ENCODE measurements at places on chromosomes 5 and 9.

GRCh38 chr5:72234265-72234700 lies 85.8 kb downstream of the MRPS27 start:
- H3K27me3 ChIP-seq: no peaks in the 10 kb centered on the region
- no peaks in the 10 kb centered on the region for H3K36me3 ChIP-seq
- no peak overlapping the region for H3K4me3 ChIP-seq
- H3K4me1 ChIP-seq: peaks cover 11% of the 10 kb centered on the region
- H3K27ac ChIP-seq: no peak overlapping the region

DNA sequence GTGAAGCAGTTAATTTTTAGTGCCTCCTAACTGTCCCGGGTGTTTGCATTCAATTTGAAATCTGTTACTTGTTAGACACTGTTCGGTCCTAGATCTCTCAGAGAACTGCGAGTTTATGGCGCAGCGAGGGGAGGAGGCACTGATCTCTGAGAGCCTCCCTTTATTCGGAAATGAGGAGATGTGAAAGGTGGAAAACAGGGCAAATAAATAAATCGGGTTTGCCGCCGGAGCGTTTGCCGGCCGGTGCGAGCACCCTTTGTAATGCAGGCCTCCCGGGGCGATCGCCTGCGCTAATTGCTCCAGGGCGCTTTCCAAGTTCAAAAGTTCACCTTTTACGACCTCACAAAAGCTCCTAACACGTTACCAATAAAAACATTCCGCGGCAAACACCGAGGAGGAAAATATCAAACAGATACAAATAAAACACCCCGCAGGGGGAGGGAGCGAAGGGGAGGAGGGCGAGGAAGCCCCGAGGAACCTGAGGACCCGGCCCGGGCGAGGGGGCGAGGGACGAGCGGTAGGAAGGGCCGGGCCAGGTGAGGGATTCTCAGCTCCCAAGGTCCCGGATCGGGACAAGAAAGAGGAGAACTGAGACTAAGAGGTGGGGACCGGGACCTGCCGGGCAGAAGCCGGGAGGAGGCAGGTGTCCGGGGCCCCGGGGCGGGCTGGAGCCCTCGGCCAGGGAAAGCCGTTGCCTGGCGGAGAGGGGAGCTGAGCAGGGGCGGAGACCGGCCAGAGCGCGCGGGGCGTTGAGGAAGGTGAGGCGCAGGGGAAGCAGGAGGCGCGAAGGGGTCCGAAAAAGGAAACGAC lies 1.4 kb downstream of the NR6A1 start:
- H3K4me3 ChIP-seq: peak overlapping the region; percentile 90
- peak overlapping the region; percentile 57 for H3K27ac ChIP-seq
- peaks cover 18% of the 10 kb centered on the region for H3K27me3 ChIP-seq
- DNase-seq: peak; percentile 66
- no peaks in the 10 kb centered on the region for H3K36me3 ChIP-seq

DNA sequence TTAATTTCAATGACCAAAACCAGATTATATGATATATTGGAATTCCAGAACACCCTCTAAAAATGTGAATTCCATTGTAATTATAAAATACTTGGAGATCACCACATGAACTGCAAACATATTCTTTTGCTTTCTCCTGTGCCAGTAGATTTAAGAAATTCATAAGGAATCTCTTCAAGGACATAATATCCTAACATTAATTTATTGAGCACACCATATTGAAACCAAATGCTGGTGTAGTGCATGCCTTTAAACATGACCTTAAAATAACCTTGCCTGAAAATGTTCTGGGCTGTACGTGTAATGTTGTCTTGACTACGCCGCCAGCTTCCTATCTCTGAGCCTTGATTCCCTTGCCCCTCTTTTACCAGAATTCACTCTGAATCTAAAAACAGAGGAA lies 205.0 kb upstream of the ACTBL2 start:
- H3K27me3 ChIP-seq: peaks cover 1% of the 10 kb centered on the region
- peaks cover 13% of the 10 kb centered on the region for H3K4me1 ChIP-seq
- H3K36me3 ChIP-seq: no peaks in the 10 kb centered on the region
- no peak overlapping the region for H3K27ac ChIP-seq
- no peak for DNase-seq
- H3K4me3 ChIP-seq: no peak overlapping the region

GRCh38 chr9:102519423-102519822 lies 475.7 kb upstream of the CYLC2 start:
- no peaks in the 10 kb centered on the region for H3K27me3 ChIP-seq
- no peak overlapping the region for H3K27ac ChIP-seq
- DNase-seq: no peak
- H3K4me3 ChIP-seq: no peak overlapping the region
- no peaks in the 10 kb centered on the region for H3K4me1 ChIP-seq

- DNase-seq: no peak
- peaks cover 14% of the 10 kb centered on the region for H3K27me3 ChIP-seq
- peak overlapping the region; percentile 93 for H3K27ac ChIP-seq
- peak overlapping the region; percentile 92 for H3K4me3 ChIP-seq
These were observed 1.6 kb downstream of the WNK2 start for GRCh38 chr9:93185266-93186214.

GRCh38 chr5:10673017-10673389 lies 88.0 kb downstream of the DAP start:
- H3K4me1 ChIP-seq: peaks cover 8% of the 10 kb centered on the region
- H3K36me3 ChIP-seq: peaks cover 20% of the 10 kb centered on the region
- no peak for DNase-seq
- H3K27ac ChIP-seq: no peak overlapping the region
- H3K27me3 ChIP-seq: peaks cover 5% of the 10 kb centered on the region

- H3K4me3 ChIP-seq: no peak overlapping the region
- peaks cover 27% of the 10 kb centered on the region for H3K4me1 ChIP-seq
- DNase-seq: no peak
These were observed 22.2 kb upstream of the ASS1 start for GRCh38 chr9:130422546-130422945.

DNA sequence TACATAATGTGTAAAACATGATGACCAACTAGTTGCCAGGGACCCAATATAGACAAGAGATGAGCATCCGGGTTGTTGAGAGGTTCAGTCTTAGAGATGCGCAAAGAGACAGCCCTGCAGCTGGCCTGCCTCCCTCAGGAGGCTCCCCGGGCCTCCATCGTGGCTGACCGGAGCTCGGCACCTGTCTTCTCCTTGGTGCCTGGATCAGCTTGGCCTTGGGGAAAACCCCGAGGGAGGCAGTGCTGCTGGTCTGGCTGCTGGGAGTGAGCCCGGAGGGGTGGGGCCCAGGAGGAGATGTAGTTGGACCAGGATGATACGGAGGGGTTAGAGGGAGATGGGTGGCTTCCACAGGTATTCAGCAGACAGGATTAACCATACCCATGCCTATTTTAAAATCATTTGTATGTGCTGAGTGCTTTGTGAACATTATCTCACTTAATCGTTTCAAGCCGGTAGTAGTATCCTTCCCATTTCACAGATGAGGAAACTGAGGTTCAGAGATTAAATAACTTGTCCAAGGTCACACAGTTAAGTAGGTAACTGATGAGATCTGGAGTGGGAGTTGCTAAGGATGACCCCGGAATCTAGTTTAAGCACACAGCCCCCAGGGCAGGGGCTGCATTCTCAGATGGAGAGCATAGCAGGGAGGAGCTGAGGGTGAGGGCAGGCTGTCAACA lies 173.8 kb downstream of the COL23A1 start:
- peaks cover 6% of the 10 kb centered on the region for H3K27me3 ChIP-seq
- H3K4me1 ChIP-seq: peaks cover 22% of the 10 kb centered on the region
- peaks cover 3% of the 10 kb centered on the region for H3K36me3 ChIP-seq
- H3K4me3 ChIP-seq: no peak overlapping the region
- H3K27ac ChIP-seq: no peak overlapping the region

DNA sequence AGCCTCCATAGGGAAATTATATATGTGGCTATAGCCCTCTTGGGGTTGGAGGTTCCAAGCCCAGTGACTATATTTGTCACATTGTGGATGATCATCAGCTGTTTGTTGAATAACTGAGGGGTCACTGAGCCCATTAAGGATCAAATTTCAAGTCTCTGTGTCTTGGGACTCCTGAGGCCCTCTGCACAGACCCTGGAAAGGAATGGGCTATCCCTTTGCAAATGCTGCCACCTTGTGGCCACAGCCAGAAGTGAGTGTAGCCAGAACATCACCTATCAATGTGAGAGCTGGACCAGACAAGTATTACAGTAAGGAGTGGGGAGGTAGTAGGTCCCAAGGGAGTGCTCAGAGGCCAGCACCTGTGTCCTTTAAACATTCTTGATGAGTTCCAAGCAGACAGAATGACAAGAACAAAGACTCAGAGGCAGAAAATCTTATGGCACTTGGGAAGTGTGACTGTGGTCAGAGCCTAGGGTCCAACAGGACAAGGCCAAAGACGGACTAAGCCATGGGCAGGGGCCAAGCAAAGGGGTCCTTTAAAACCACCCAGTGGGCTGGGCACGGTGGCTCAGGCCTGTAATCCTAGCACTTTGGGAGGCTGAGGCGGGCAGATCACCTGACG lies 8.2 kb downstream of the RPP25L start:
- peaks cover 18% of the 10 kb centered on the region for H3K4me1 ChIP-seq
- peaks cover 13% of the 10 kb centered on the region for H3K27me3 ChIP-seq
- peak; percentile 96 for DNase-seq
- peak overlapping the region; percentile 4 for H3K27ac ChIP-seq
- no peak overlapping the region for H3K4me3 ChIP-seq
- H3K36me3 ChIP-seq: no peaks in the 10 kb centered on the region

GRCh38 chr5:148906968-148907367 lies 80.6 kb downstream of the ADRB2 start:
- H3K4me1 ChIP-seq: peaks cover 5% of the 10 kb centered on the region
- no peak for DNase-seq
- H3K27me3 ChIP-seq: no peaks in the 10 kb centered on the region
- no peaks in the 10 kb centered on the region for H3K36me3 ChIP-seq

DNA sequence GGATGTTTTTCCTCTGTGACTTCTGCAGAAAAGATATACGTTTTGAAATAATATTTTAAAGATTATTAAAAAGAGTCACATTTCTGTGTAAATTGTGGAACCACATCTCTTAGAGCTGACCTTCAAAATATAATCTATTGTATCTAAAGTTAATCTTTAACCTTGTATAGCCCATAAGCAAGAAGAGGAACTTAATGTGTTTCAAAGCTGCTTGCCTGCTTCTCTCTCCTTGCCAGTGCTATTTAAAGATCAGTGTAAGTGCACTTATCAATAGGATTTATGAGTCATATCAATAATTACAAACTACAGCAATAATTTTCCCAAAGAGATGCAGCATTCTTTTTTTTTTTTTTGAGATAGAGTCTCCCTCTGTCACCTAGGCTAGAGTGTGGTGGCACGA lies 29.4 kb upstream of the GDA start:
- H3K27ac ChIP-seq: no peak overlapping the region
- DNase-seq: no peak
- no peak overlapping the region for H3K4me3 ChIP-seq
- H3K36me3 ChIP-seq: no peaks in the 10 kb centered on the region
- H3K27me3 ChIP-seq: peaks cover 2% of the 10 kb centered on the region

DNA sequence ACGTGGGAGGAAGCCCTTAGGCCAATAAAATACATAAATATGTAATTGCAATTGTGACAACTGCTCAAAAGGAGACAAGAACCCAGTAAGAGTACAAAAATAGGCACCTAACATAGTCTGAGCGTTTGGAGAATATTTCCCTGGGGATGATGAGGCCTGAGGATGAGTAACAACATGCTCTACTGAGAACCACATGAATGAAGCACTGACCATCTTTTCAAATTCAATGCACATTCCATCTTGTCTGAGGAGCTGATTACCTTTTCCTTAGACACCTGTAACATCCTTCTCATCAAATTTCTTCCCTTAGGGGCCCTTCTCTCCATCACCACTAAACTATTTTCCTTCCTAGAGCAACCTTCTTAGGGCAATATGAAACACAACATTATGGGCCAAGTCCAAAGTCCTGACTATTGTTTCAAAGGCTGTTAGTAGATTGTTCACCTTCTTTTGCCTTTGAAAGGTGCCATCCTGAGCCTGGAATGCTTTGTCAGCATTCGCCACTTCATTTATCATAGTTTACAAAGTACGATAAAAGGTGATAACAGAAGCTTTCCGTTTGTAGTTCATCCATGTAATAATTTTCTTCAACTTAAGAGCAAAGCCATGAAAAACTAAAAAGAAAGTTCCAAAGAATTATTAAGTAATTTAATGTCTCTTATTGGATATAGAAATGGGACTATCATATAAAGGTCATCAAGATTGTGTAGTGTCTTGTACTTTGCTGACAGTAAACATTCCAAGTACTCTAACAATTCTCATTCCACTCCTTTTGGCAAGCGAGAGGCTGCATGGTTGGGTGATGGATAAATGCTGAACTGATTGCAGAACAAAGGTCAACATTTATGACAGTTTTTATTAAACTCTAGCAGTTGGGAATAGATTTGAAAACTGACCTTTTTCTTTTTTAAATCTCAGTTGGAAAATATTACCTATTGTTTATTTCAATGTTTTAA lies 471.3 kb downstream of the PDE4D start:
- no peak overlapping the region for H3K4me3 ChIP-seq
- no peak overlapping the region for H3K27ac ChIP-seq
- peaks cover 2% of the 10 kb centered on the region for H3K4me1 ChIP-seq
- no peak for DNase-seq

- H3K4me3 ChIP-seq: no peak overlapping the region
- H3K27me3 ChIP-seq: peaks cover 6% of the 10 kb centered on the region
- H3K27ac ChIP-seq: no peak overlapping the region
- no peak for DNase-seq
These were observed 28.3 kb downstream of the OLFML2A start for GRCh38 chr9:124805186-124805585.

- no peak overlapping the region for H3K27ac ChIP-seq
- no peak for DNase-seq
- H3K27me3 ChIP-seq: no peaks in the 10 kb centered on the region
- H3K4me1 ChIP-seq: no peaks in the 10 kb centered on the region
These were observed 789.7 kb upstream of the ZNF608 start for GRCh38 chr5:125536095-125536494.

GRCh38 chr5:128722551-128722950 lies 184.5 kb upstream of the FBN2 start:
- no peak overlapping the region for H3K4me3 ChIP-seq
- H3K27me3 ChIP-seq: no peaks in the 10 kb centered on the region
- DNase-seq: no peak
- no peak overlapping the region for H3K27ac ChIP-seq
- no peaks in the 10 kb centered on the region for H3K36me3 ChIP-seq

- H3K27ac ChIP-seq: no peak overlapping the region
- no peak for DNase-seq
- no peaks in the 10 kb centered on the region for H3K4me1 ChIP-seq
- H3K27me3 ChIP-seq: no peaks in the 10 kb centered on the region
These were observed 85.2 kb upstream of the CDH12 start for GRCh38 chr5:22938362-22938761.

DNA sequence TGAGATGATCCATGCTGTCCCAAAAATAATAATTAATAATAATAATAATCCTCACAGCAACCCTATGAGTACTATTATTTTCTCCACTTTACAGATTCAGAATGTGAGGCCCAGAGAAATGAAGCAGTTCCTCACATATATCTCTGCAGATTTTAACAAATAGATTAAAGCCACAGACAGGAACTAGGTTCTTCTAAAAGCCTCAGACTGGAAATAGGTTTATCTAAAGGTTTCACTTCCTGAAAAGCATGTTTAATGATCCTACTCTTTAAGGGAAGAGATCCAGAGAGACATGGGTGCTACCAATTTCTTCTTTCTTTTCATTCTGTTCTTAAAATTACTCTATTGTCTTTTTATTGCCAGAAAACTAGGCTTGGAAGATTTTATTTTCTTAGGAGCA lies 1079.4 kb upstream of the COX7C start:
- H3K36me3 ChIP-seq: no peaks in the 10 kb centered on the region
- H3K4me1 ChIP-seq: no peaks in the 10 kb centered on the region
- no peak for DNase-seq
- no peak overlapping the region for H3K4me3 ChIP-seq
- no peak overlapping the region for H3K27ac ChIP-seq

Measured in glutamatergic neuron (in vitro differentiated cells).